Tibial nerve (tissue), 4 donors: ENCODE measurements at places on chromosomes 2 and 18. TPM values are rescaled to one million over a fixed set of nuclear protein-coding genes. Genes with fewer than 3 reads are reported as not detected.

LONRF2 gene
- 10.5 TPM for total RNA-seq

DNA sequence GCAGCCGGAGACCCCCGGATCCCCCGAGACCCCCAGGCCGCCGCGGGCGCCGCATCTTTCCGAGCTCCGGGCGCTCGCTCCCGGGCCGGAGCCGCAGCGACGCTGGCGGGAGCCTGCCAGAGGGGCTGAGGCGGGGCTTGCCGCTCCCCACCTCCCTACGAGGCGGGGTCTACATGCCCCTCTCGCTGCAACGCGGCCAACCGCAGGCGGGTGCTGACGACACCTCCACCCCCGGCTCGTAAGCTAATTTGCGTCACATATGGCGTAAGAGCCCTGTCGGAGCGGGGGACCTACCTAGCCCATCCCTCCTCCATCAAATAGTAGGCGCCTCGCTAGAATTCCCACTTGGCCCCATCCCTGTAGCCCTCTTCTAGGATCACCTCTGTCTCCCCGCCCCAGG, at the start of gene PTPRN:
Gene PTPRN (minus strand): TSS at position 124 of the 400 bp plus-strand sequence. CDS start 69 bp downstream, at position 55.
- no peak within 1 kb of the TSS for H3K27ac ChIP-seq
- peaks cover 57% of the 10 kb centered on the region for H3K27me3 ChIP-seq
- DNase-seq, result no peak
- no peak within 1 kb of the TSS for H3K4me3 ChIP-seq
- no peaks in the 10 kb centered on the region for H3K36me3 ChIP-seq
- H3K4me1 ChIP-seq, result no peaks in the 10 kb centered on the region

RNF152 gene
- total RNA-seq, result 12.3 TPM

GRCh38 chr2:171244466-171244969, 83.8 kb upstream of the TLK1 start:
- no peaks in the 10 kb centered on the region for H3K4me1 ChIP-seq
- no peaks in the 10 kb centered on the region for H3K36me3 ChIP-seq
- H3K4me3 ChIP-seq, result no peak overlapping the region
- H3K27ac ChIP-seq, result no peak overlapping the region

DNA sequence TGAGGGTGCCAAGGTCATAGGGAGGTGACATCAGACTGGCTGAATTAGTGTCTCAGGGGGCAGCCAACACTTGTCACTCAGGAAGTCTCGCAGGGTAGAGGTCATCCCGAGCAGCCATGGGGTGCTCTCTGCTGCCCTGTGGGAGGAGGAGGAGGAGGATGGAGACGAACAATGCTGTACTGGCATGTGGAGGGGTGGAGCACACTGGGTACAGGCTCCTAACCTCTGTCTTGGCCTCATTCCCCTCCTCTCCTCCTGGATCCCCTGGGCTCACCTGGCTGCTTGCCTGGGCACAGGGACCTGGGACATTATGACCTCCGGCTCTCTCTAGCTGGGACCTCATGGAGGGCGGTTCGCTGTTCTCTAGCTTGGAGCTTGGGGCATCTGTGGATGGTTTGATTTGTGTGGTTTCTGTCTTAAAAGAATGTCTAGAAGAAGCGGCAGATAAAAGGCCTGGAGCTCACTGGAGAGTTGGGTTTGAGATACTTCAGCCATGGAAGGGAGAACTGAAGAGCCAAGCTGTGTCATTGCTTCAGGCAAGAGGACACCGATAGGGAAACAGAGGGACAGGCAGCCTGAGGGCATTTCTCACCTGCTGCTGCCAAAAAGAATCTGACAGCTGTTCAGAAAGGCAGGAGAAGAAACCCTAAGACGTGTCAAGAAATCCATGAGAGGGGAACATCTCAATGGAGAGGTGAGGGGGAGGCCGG, 133.1 kb downstream of the SEPTIN10 start:
- H3K4me1 ChIP-seq, result no peaks in the 10 kb centered on the region
- H3K4me3 ChIP-seq, result no peak overlapping the region
- DNase-seq, result no peak
- H3K36me3 ChIP-seq, result no peaks in the 10 kb centered on the region
- no peaks in the 10 kb centered on the region for H3K27me3 ChIP-seq
